CD4-positive, alpha-beta T cell treated with Interleukin-1 beta for 1 hour (primary cell): ENCODE measurements at places on chromosomes 4 and X.

DNA sequence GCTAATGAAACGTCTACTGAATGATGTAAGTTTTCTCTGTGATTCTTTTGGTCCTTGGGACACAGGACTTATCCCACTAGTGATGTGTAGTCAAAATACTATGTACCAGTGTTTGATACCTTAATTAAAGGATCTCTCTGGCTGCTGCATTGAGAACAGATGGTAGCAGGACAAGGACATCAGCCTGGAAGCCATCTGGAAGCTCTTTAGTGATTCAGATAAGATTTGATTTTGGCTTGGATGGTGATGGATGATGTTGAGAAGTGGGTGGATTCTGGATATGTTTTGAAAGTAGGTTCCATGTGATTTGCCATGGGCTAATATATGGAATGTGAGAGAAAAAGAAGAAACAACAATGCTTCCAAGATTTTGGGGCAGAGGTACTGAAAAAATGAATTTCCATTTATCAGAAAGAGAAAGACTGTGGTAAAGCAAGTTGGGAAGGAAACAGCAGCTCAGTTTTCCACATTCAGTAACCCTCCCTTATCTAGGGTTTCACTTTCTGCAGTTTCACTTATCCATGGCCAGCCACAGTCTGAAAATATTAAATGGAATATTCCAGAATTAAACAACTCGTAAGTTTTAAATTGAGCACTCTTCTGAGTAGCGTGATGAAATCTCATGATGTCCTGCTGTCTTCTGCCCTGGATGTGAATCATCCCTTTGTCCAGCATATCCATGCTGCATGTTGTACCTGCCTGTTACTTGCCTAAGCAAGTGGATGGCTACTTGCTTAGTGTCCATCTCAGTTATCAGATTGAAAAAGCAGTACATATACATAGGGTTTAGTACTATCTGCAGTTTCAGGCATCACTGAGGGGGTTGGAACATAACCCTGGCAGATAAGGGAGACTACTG is 15.6 kb downstream of the CD38 start:
- no peak for DNase-seq

DNA sequence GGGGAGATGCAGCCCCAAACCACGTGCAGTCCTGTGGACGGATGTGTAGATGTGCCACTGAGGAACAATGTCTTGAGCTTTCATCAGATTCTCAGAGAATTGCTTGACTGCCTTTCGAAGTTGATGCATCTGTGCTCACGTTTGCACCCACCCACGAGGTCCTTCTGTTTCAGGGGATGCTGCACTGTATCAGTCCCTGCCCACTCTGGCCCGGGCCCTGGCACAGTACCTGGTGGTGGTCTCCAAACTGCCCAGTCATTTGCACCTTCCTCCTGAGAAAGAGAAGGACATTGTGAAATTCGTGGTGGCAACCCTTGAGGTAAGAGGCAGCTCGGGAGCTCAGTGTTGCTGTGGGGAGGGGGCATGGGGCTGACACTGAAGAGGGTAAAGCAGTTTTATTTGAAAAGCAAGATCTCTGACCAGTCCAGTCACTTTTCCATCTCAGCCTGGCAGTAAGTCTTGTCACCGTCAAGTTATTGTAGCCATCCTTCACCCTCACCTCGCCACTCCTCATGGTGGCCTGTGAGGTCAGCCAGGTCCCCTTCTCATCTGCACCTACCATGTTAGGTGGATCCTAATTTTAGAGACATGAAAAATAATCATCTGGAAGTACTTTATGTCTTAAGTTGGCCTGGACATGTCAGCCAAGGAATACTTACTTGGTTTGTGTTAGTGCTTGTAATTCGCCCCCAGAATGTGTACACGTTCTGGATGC is 36.4 kb upstream of the MSANTD1 start:
- no peak for DNase-seq

GRCh38 chr4:10873809-10874208 is 189.2 kb upstream of the CLNK start:
- DNase-seq: no peak

DNA sequence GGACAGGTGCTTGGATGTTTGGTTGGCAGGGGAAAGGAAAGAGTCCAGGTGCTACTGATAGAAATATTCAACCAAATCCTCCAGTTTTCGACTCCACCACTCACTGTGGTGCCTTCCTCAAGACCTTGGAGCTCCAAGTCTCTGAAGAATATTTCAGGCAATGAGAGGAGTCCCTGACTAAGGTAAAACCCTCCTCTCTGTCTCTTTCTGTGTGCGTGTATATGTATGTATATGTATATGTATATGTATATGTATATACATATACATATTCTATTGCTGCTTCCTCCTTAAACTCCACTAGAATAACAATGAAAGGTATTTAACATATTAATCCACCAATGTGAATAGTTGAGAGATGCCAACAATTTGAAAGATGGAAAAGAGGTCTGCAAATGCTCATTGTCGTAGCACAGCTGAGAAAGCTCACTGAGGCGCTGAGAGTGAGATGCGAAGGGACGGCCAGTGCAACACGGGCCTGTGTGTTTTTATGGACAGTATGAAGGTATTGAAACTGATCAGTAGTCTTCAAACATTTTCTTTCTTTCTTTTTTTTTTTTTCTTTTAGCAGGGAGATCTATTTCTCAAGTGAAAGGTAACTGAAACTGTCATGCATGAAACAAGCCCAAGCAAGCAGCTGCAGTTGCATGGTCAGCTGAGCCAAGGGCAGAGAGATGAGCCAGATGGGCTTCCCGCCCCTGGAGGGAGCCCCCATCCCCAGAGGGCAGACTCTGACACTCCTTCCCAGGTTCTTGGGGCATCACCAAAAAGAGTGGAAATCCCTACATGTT is 41.1 kb upstream of the HS3ST1 start:
- DNase-seq: no peak

DNA sequence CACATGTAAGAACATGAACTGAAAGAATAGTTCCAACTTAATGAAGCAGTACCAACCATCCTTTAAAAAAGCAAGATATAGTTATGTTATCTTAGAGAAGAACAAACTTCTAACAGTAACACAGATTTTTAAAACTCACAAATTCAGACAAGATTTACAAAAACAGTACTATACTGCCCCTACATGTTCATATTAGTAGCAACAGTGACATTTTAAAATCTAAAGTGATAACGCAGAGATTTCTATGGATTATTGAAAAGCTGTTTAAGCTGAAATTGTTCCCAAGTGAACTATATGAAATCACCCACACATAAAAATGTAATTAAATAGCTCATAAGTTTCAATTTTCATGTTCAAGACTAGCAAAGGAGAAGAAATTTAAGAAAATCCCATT is 166.0 kb downstream of the FBXW7 start:
- DNase-seq: peak; percentile 18
